ENCODE measurements at places on chromosomes 2 and 18. TPM values are rescaled to one million over a fixed set of nuclear protein-coding genes. Genes with fewer than 3 reads are reported as not detected.
A peak's percentile ranks its signal among the peaks of the same experiment; 100 is the strongest.

The MEIS1 gene
- not detected for polyA plus RNA-seq

The INHBB gene
- polyA plus RNA-seq = not detected

DNA sequence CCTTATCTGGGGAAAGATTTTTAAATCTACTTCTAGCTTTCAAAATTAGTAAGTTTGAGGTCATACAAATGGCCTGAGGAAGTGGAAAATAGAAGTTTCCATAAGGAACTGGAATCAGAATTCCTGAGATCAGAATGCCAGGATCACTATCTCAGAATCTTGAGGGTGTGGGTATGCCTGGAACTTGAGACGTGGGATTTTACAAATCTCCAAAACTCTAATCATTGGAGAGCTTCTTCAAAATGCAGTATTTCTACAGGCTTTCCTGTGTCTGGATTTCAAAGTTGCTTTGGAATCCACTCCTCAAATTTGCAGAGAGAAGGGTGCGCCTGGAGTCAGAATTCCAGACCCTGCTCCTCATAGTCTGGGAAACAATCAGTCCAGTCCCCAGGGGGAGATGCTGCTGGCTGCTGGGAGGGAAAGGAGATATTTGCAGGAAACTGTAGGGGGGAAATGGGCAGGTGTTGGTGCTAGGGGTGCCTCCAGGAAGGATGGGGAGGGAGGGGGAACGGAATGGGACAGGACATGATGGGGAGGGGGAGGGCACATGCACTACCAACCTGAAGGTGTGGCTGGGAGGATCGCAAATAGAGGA, 31.0 kb upstream of the CATIP start:
- DNase-seq = no peak
- H3K27me3 ChIP-seq = no peaks in the 10 kb centered on the region
- H3K4me3 ChIP-seq = peak overlapping the region; percentile 39
- H3K27ac ChIP-seq = peak overlapping the region; percentile 56

GRCh38 chr18:68703326-68703725, 11.6 kb downstream of the TMX3 start:
- H3K4me3 ChIP-seq = no peak overlapping the region
- no peak for DNase-seq
- peaks cover 83% of the 10 kb centered on the region for H3K36me3 ChIP-seq

DNA sequence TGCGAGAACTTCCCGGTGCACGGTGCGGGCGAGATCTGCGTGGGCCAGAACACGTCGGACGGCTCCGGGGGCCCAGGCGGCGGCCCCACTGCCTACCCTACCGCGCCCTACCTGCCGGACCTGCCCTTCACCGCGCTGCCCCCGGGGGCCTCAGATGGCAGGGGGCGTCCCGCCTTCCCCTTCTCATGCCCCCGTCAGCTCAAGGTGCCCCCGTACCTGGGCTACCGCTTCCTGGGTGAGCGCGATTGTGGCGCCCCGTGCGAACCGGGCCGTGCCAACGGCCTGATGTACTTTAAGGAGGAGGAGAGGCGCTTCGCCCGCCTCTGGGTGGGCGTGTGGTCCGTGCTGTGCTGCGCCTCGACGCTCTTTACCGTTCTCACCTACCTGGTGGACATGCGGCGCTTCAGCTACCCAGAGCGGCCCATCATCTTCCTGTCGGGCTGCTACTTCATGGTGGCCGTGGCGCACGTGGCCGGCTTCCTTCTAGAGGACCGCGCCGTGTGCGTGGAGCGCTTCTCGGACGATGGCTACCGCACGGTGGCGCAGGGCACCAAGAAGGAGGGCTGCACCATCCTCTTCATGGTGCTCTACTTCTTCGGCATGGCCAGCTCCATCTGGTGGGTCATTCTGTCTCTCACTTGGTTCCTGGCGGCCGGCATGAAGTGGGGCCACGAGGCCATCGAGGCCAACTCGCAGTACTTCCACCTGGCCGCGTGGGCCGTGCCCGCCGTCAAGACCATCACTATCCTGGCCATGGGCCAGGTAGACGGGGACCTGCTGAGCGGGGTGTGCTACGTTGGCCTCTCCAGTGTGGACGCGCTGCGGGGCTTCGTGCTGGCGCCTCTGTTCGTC, 1.7 kb downstream of the FZD7 start:
- H3K27ac ChIP-seq = no peak overlapping the region
- no peak overlapping the region for H3K4me3 ChIP-seq
- DNase-seq = no peak
- peaks cover 16% of the 10 kb centered on the region for H3K4me1 ChIP-seq
- no peaks in the 10 kb centered on the region for H3K36me3 ChIP-seq
- H3K27me3 ChIP-seq = peaks cover 30% of the 10 kb centered on the region

DNA sequence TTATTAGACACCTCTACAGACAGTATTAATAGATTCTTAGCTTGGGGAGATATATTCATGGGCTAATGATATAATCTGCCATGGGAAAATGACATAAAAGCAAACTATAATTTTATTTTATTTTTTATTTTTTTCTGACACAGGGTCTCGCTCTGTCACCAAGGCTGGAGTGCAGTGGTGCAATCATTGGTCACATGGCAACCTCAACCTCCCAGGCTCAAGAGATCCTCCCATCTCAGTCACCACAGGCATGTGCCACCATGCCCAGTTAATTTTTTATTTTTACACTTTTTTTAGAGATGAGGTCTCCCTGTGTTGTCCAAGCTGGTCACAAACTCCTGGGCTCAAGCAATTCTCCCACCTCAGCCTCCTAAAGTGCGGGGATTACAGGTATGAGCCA, 39.3 kb downstream of the RTN4 start:
- peaks cover 1% of the 10 kb centered on the region for H3K36me3 ChIP-seq
- H3K27ac ChIP-seq = peak overlapping the region; percentile 98
- H3K4me1 ChIP-seq = peaks cover 65% of the 10 kb centered on the region
- no peaks in the 10 kb centered on the region for H3K27me3 ChIP-seq
- H3K4me3 ChIP-seq = peak overlapping the region; percentile 91

DNA sequence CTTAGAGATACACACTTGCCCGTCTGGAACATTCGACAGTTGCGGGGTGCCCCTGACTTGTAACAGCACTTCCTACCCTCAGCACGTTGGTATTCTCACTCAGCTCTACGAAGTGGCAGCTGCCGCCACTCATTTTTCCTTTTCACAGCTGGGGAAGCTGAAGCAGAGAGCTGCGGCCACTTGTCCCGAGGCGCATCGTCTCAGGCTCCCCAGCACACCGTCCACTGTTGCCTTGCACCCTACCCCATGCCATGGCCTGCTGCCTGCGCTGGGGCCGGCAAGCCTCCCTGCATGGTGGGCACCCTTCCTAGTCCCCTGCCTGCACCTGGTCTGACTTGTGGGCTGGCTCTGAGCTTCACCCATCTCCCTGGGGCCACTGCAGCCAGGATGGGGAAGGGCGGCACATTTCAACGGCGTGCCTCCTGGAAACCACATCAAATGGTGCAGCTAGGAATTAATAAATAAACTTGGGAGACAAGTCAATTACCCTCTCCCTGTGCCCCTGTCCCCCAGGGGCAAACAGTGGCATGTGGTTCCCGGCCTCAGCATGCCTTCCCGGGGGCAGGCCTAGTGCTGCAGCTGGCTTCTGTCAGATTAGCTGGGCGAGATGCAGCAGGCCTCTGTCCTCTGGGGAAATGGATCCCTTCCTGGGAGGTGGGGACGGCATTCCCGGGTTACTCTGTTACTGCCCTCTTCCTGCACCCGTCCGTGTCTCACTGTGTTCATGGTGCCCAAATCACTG, 64.7 kb upstream of the HAAO start:
- no peaks in the 10 kb centered on the region for H3K27me3 ChIP-seq
- H3K36me3 ChIP-seq = no peaks in the 10 kb centered on the region
- no peaks in the 10 kb centered on the region for H3K4me1 ChIP-seq
- H3K4me3 ChIP-seq = no peak overlapping the region

GRCh38 chr2:67179526-67179925, 217.6 kb upstream of the ETAA1 start:
- no peak overlapping the region for H3K27ac ChIP-seq
- H3K4me3 ChIP-seq = no peak overlapping the region
- DNase-seq = no peak
- H3K4me1 ChIP-seq = no peaks in the 10 kb centered on the region
- no peaks in the 10 kb centered on the region for H3K36me3 ChIP-seq

GRCh38 chr18:56987236-56987635, 159.7 kb upstream of the BOD1L2 start:
- no peak overlapping the region for H3K4me3 ChIP-seq
- no peaks in the 10 kb centered on the region for H3K27me3 ChIP-seq
- no peaks in the 10 kb centered on the region for H3K4me1 ChIP-seq
- no peak for DNase-seq

DNA sequence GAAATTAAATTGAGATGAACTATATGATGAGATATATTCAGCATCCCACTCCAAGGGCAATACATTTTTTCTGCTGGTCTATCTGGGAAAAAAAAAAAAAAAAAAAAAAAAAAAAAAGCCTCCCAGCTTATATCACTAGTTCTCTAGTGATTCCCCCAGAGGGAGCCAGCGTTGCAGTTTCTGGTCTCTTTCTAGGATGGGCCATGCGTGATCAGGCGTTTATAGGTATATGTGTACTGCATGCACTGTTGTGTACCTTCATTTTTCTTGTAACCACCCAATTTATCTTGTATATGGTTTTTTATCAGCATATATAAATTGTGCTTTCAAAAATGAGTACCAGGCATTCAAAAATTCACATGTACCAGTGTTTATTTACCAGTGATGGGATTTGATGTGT, 35.1 kb downstream of the DCDC2C start:
- H3K4me3 ChIP-seq = no peak overlapping the region
- no peaks in the 10 kb centered on the region for H3K36me3 ChIP-seq
- no peak overlapping the region for H3K27ac ChIP-seq
- DNase-seq = no peak
- H3K27me3 ChIP-seq = peaks cover 28% of the 10 kb centered on the region
- no peaks in the 10 kb centered on the region for H3K4me1 ChIP-seq

GRCh38 chr2:50641633-50642032, 390.3 kb downstream of the NRXN1 start:
- no peaks in the 10 kb centered on the region for H3K4me1 ChIP-seq
- H3K27me3 ChIP-seq = no peaks in the 10 kb centered on the region
- no peak for DNase-seq
- no peak overlapping the region for H3K27ac ChIP-seq
- no peak overlapping the region for H3K4me3 ChIP-seq
- no peaks in the 10 kb centered on the region for H3K36me3 ChIP-seq
